ENCODE measurements at places on chromosomes 6 and 20.
A peak's percentile ranks its signal among the peaks of the same experiment; 100 is the strongest.

- DNase-seq, result no peak
These were observed 16.8 kb downstream of the MRS2 start for GRCh38 chr6:24419526-24419925.

DNA sequence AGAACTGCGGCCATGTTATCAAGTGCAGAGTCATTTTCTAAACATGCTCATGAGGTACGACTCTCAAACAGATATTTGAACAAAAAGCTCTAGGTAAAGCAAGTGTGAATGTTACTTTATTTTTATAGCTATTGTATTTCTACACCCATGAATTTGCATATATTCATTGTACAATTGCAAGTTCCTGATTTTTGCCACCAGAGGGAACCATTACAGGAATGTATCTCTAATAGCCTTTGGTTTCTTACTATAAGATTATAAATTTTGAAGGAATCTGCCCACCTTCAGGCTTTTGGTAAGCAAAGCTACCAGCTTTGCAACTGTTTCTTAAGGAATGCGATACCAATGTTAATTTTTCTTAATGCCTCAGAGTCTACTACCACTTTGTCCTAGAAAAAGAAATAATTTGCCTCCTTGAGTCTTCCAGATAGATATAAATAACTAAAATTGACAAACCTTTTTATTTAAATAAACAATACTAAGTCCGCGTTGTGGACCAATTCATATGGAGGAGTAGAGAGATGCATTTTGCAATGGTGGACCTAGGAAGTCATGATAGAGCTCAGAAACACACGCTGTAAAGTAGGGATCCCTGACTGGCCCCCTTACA, 125.4 kb upstream of the SAMD5 start:
- DNase-seq, result no peak

DNA sequence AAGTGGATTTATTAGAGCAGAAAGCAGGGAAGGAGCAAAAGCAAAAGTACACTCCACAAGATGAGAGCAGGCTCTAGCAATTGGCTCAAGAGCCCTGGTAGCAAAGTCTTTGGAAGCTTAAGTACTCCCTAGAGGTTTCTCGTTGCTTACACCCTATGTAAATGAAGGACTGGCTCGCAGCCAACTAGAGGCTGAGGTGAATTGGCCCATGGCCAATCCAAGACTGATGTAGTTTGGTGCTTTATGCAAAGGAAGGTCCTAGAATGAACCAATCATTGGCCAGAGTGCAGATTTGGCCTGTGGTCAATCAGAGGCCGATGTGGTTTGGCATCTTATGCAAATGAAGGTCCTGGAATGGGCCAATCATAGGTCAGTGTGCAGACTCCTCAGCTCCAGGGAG, 191.3 kb upstream of the ARID1B start:
- no peak for DNase-seq

- no peak for DNase-seq
These were observed 22.7 kb upstream of the MLN start for GRCh38 chr6:33826537-33826936.

- no peak for DNase-seq
These were observed 59.6 kb downstream of the TIAM2 start for GRCh38 chr6:155054491-155055250.

GRCh38 chr6:37018198-37019064, 13.0 kb downstream of the FGD2 start:
- DNase-seq, result peak; percentile 75

GRCh38 chr6:16909658-16910360, 148.5 kb upstream of the ATXN1 start:
- no peak for DNase-seq

- DNase-seq, result no peak
These were observed 165.5 kb upstream of the SHLD1 start for GRCh38 chr20:5584678-5585077.

GRCh38 chr6:27407153-27407814, 18.7 kb downstream of the ZNF391 start:
- no peak for DNase-seq

DNA sequence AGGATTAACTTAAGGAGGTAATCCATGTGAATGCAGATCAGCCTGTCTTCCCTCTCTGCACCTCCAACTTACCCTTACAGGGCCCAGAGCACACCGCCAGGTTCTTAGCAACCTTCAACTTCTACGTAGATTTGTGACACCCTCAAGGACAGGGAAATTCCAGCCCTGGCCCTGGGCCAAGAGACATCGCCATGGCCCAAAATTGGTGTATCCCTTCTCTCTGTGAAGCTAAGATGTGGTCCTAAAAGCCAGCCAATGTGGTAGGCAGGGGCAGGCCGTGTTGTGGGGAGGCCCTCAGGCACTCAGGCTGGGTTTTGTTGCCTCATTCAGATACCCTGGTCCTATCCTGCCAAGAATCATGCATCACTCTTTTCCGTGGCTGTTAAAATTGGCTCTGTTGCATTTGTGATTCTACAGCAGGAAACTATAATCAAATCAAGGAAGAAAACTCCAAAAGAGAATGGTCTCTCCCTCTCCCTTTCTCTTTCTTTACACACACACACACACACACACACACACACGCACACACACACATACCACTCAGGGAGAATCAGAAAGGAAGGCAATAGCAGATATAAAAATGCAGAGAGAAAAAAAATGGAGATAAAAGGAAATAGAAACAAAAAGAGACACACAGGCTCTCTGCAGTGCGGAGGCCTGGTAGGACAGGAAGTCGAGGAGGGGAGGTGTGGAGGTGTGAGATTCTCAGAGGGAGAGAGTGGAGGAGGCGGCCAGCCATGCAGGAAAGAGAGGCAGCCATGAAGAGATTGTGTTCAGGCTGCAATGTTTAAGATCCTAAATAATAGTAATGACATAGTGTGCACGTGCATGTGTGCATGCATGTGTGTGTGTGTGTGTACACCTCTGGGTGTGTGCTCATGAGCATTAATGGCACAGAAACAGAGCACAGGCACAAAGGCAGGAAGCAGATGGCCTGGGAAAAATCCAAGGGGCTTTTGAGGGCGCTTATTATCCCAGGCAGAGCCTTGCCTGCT, 201.8 kb upstream of the LRFN2 start:
- no peak for DNase-seq

DNA sequence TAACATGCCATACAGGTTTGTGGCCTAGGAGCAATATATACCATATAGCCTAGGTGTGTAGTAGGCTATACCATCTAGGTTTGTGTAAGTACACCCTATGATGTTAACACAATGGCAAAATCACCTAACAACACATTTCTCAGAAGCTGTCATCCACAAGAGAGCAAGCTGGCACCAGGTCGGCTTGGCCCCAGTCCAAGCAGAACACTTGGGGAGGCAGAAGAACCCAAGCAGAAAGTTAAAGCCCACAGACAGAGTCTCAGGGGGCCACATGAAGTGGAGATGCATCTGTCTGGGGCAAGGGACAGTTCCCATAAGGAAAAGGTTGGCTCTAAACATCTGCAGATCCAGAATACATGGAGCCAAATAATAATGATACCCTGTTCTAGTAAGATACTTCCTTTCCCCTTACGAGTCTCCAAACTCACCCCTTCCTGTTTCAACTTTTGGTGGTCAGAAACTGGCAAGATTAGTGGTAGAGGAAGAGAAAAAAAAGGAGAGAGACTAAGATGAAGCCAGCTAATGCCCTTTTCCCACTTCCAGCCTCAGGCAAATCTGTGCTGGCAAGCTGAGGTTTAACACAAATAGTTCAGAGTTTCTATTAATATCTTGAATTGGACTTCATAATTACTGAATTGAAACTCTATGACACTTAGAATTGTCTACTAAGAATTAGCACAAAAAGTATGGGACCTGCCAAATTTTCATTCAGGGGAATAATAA, 29.5 kb downstream of the TCF21 start:
- DNase-seq, result no peak

DNA sequence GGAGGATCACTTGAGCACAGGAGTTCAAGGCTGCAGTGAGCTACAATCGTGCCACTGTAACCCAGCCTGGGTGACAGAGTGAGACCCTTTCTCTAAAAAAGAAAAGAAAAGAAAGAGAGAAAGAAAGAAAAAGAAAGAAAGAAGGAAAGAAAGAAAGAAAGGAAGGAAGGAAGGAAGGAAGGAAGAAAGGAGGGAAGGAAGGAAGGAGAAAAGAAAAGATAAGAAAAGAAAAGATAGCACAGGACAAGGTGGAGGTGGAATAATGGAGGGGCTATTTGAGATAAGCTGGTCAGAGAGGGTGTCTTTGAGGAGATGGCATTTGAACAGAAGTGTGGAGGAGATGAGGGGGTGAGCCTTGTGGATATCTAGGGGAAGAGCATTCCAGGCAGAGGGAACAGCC, 2.7 kb upstream of the PDRG1 start:
- no peak for DNase-seq

DNA sequence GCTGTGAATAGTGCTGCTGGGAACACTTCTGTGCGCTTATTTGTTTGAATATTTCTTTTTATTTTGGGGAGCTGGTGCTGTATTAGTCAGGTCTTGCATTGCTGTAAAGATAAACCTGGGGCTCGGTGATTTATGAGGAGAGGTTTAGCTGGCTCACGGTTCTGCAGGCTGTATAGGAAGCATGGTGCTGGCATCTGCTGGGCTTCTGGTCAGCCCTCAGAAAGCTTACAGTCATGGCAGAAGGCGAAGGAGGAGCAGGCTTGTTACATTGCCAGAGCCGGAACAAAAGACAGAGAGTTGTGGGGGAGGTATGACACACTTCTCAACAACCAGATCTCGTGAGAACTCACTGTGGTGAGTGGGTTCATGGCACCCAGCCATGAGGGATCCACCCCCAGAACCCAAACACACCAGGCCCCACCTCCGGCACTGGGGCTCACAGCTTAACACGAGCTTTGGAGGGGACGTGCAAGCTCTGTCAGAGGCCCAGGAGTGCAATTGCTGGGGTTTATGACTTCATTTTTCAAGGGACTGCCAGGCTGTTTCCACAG, 68.8 kb upstream of the GATA5 start:
- no peak for DNase-seq

DNA sequence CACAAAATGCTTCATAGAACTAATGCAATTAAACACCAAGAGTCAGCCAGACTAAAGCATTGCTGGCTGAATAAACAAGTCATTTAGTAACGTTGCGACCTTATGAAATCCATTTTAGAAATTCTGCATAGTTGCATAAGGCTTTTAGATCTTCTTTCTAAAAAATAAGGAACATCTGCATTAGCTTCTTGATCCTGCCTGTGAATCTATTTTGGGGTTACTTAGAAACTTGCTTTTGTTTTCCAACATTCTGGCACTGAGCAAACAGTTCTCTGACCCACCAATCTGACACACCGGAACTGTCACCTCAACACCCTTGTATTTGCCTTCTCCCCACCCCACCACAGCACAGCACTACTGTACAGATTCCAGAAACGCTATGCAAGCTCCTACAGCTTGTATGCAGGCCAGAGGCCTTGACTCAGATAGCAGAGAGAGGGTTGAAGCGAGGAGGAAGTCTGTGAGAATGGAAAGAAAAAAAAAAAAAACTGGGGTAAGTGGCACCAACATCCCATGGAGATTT, 55.0 kb downstream of the KIF13A start:
- no peak for DNase-seq

- no peak for DNase-seq
These were observed 30.7 kb downstream of the SSR1 start for GRCh38 chr6:7282097-7282906.

DNA sequence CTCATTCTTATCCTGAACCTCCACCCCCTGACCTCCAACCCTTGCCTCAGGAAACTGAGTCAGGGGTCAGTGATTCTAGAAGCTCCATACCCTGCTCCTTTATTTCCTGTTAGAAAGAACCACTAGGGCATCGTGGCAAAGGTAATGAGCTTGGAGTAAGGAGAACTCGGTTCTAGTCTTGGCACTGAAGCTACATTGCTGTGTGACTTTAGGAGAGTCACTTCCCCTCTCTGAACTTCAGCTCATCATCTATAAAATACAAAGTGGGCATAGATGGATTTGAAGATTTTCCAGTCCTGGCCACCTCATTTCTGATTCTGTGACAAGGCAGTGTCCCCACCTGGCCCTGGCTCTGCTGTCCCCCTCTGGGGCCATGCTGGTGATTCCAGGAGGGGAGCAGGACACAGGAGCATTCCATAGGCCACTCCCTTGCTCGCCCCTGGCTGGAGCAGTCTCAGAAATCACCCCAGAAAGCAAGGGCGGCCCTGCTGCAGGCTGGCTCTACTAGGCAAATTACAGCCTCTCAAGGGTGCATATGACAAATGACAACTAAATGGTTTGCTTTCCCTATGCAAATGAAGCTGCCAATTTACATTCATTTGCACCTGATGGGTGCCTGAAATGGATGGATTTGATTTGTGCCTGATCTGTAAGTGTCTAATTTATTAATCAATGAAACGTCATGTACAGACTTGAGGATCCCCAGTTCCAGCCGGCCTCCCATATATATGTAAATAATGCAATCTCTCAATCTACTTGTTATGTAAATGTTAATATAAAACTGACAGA, 62.2 kb downstream of the LRFN2 start:
- no peak for DNase-seq

DNA sequence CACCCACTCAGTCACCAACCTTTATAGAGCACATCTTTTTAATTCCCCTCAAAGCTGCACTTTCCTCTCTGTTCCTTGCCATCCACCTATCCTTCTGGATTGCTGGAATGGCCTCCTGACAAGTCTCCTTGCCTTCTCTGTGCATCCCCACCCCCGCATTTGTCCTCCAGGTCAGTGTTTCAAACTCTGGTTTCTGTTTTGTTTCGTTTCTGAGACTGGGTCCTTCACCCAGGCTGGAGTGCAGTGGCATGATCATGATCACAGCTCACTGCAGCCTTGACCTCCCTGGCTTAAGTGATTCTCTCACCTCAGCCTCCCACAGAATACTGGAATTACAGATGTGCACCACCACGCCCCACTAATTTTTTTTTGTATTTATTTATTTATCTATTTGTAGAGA, 96.2 kb downstream of the PLCB1 start:
- no peak for DNase-seq

- DNase-seq, result no peak
These were observed 68.6 kb downstream of the PHF20 start for GRCh38 chr20:35840421-35840820.

- no peak for DNase-seq
These were observed 31.0 kb downstream of the TXNDC5 start for GRCh38 chr6:7879579-7879978.

- DNase-seq, result no peak
These were observed 1042.7 kb downstream of the EPHA7 start for GRCh38 chr6:92376691-92377090.

DNA sequence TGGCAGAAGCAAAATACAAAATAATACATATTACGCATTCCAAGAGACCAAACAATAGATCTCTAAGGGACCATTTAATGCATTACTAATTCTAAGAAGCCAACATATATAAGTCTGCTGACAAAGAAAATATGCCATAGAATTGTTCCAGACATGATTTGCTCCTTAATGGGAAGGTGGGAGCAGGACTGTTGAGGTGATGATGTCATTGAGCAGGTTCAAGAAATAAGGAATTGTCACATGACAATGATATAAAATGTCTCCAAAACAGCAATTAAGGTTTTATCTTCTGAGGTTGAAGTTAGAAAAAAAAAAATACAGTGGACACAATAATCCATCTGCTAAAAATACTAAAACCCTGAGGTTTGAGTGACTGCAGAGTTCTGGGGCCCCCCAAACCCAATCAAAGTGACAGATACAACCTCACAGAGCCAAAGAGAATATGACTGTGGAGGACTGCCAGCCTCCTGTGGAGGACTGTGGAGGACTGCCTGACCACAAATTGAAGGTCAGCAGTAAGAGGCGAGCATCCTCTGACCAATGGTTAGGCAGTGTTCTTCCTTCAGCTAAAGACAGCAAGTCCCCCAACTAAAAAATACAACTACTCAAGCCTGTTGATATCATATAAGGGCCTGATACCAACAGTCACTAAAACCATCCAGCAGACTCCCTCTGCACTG, 39.0 kb downstream of the TOMM6 start:
- DNase-seq, result no peak
